ENCODE measurements at places on chromosomes 4 and X. TPM values are rescaled to one million over a fixed set of nuclear protein-coding genes. Genes with fewer than 3 reads are reported as not detected.

LUZP4 gene
- total RNA-seq, result not detected

- H3K36me3 ChIP-seq, result no peaks in the 10 kb centered on the region
- no peaks in the 10 kb centered on the region for H3K27me3 ChIP-seq
- no peak overlapping the region for H3K27ac ChIP-seq
- no peak for DNase-seq
These were observed 13.9 kb upstream of the BEX4 start for GRCh38 chrX:103201041-103201440.

DNA sequence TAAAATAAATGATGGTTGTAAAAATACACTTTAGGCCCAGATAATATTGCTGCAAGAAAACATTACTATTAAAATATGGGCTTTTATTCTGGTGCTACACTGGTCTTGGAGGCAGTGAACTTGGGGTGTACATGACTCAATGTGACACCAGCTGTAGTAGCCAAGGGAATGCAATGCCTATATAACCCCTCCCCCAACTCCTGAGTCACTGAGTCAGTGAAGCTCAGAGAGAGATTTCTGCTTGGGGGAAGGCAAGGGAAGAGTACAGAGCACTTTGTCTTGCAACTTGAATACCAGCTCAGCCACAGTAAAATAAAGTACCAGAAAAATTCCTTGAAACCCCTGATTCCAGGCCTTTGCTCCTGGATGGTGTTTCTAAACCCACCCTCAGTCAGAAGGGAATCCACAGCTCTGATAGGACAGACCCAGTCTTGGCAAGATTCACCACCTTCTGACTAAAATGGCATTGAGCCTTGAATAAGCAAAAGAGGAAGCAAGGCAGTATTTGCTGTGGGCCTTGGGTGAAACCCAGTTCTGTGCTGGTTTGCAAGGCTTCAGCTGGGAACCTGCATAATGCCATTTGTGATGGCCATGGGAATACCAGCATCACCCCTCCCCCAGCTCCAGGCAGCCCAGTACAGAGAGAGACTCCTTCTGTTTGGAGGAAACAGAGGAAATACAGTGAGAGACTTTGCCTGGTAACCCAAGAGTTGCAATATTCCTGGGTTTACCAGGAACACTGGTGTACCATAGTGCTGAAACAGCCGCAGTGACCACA, 209.9 kb downstream of the IQCM start:
- no peak overlapping the region for H3K4me3 ChIP-seq
- no peak for DNase-seq
- H3K36me3 ChIP-seq, result no peaks in the 10 kb centered on the region

DNA sequence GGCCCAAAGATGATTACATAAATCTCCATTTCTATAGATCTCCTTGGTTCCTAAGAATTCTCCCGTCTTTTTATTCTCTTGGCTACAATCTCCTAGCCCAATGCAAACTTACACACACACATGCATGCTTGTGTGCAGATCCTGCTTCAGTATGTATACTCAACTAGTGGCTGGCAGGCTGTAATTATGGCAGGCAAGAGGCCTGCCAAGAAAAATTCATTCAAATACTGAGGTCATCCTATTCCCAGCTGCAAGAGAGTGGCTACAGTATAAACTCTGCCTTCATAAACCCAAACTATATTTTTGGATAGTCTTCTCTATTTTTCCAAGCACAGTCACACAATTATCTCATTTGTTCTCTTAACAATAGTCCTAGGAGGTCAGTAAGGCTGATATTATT, 95.2 kb downstream of the SHROOM4 start:
- H3K36me3 ChIP-seq, result no peaks in the 10 kb centered on the region
- H3K4me3 ChIP-seq, result no peak overlapping the region
- H3K27ac ChIP-seq, result no peak overlapping the region
- peaks cover 2% of the 10 kb centered on the region for H3K4me1 ChIP-seq

GRCh38 chrX:23509256-23509655, 158.0 kb upstream of the PRDX4 start:
- no peak overlapping the region for H3K27ac ChIP-seq
- no peak for DNase-seq
- no peaks in the 10 kb centered on the region for H3K36me3 ChIP-seq
- H3K4me1 ChIP-seq, result no peaks in the 10 kb centered on the region

CDKL5 gene
- 4.2 TPM for total RNA-seq

GRCh38 chr4:111869339-111869738, 275.9 kb upstream of the FAM241A start:
- DNase-seq, result no peak
- H3K27ac ChIP-seq, result no peak overlapping the region
- H3K27me3 ChIP-seq, result no peaks in the 10 kb centered on the region
- no peak overlapping the region for H3K4me3 ChIP-seq
- no peaks in the 10 kb centered on the region for H3K36me3 ChIP-seq
